ENCODE measurements at places on chromosomes 7 and 10.
A peak's percentile ranks its signal among the peaks of the same experiment; 100 is the strongest.

DNA sequence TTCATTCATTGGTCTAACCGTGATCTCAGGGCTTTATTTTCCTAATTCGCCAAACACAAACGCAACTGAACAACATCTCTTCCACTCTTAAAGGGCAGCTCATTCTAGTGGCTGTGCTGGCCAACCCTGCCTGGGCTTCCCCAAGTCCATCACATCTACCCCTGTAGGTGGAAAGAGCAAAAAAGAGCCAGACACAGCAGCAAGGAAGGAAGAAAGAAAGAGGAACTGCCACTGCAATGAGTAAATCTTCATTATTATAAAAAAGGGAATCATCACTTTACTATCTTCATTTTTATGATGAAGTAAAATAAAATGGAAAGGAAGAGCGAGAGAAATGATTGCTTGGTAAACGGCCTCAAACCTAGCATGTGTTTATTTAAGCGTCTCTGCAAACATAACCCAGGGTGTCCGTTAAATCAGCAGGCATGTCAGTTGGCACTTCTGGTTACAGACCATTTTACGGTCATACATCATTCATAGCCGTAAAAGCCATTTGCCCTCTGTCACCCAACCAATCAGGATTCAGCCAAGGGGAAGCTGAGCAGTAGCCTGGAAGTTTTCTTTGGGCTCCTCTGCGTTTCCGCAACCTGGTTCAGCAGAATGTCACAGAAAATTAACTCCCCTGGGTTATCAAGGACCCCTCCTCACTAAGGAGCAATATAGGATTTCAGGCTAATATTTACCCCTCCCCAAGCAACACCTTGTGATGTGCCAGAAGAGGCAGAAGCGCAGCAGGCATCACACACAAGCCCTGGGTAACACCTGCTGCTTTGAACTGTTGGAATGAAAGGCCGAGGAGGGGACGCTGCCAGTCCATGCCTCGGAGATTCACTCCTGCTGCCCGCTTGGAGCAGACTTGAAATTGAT is 234.0 kb downstream of the SNX10 start:
- DNase-seq: no peak

DNA sequence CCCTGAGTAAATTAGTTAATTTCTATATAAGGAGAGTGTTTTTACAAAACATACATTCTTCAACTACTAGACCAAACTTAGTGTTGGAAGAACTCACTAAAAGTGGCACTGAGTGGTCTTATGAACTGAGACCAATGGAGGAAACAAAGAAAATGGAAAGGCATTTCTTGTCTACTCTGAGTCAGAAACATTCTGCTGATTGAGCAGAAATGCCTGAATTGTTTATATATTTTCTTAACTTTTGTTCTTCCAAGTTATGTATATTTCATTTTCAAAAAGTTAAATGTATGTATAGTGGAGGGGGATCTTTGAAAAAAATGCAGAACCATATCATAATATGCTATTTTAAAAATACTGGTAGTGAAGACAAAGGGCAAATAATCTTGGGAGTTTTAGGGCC is 320.7 kb downstream of the HGF start:
- DNase-seq: no peak

DNA sequence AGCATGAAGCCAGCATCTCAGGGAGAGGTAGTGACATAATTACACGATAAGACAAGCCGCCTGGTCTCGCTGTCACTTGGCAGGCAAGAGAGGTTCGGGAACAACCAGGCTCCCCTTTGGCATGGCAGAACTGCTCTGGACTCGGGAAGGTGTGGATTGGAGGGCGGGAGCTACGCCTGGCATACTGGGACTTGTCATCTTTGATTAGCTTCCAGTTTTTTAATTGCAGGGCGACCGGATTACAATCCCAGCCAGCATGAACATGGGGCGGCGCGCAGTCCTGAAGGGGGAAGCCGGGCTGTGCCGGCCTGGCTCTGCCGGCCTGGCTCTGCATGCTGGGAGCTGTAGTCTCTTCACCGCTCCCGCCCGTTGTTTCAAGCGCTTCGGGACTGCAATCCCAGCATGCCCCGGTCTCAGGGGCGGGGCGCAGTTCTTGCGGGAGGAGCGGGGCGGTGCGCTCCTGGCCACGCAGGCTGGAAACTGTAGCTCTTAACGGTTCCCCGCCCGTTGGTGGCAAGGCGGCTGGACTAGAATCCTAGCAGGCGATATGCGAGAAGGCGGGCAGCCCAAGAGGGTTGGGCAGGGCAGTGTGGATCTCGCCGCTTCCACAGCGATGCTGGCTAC is 45.5 kb upstream of the ZNF716 start:
- DNase-seq: no peak

GRCh38 chr7:22633286-22633953 is 93.6 kb upstream of the IL6 start:
- DNase-seq: no peak

- no peak for DNase-seq
Observed at GRCh38 chr7:12716722-12717121, 29.3 kb downstream of the ARL4A start.

GRCh38 chr7:151102991-151103390 is 16.7 kb downstream of the AGAP3 start:
- no peak for DNase-seq

- no peak for DNase-seq
Observed at GRCh38 chr10:18479502-18479901, 171.9 kb downstream of the NSUN6 start.

DNA sequence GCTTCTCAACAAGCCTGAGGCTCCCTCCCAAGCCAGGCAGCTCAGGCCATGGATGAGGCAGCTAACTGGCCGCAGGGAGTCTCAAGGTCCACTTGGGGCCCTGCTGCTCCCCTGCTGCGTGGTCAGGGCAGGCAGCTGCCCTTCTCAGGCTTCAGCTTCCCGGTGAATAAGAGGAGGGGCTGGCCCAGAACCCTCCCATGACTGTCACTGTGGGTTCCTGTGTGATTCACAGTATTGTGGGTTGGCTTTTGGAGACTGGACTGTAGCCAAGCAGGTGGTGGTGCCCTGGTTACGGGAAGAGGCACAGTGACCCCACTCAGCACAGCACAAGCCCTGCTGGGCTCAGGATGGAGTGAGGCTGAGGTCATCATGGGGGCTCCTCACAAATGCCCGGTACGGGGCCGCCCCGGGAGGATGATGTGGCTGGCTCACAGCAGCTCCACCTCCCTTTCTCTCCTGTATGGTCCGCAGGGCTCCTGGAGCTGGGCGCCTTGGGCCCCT is 189.8 kb downstream of the HECW1 start:
- peak; percentile 18 for DNase-seq

DNA sequence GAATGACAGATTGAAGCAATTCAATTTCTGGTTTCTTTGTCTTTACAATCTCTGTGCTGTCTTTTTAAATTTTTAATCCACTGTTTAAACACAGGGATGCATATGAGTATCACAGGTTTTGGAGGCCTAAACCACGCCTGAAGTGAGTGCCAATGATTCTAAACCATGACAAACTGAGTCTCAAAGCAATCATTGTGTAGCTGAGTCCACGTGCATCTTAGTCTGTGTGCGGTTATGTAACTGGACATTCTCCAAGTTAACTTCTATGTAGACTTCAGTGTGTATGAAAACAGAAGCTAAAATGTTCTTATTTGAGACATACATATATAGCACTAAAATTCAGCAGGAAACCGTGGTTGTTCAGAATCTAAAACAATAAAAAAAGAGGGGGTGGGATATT is 79.3 kb upstream of the ST8SIA6 start:
- no peak for DNase-seq

DNA sequence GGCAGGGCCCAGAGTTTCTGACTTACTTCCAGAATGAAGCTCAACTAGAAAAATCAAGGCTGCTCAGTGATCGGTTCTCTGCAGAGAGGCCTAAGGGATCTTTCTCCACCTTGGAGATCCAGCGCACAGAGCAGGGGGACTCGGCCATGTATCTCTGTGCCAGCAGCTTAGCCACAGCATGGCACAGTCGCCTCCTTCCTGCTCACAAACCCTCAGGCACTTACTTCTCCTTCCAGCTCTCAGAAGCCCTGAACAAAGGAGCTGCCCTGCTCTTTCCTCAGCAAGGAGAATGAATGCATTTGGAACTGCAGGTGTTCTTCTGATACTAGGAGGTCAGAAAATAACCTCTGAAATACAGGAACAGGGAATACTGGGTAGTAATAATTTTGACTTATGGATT is 219.7 kb upstream of the PRSS1 start:
- DNase-seq: no peak

GRCh38 chr10:61592581-61592980 is 70.1 kb upstream of the CABCOCO1 start:
- DNase-seq: no peak

DNA sequence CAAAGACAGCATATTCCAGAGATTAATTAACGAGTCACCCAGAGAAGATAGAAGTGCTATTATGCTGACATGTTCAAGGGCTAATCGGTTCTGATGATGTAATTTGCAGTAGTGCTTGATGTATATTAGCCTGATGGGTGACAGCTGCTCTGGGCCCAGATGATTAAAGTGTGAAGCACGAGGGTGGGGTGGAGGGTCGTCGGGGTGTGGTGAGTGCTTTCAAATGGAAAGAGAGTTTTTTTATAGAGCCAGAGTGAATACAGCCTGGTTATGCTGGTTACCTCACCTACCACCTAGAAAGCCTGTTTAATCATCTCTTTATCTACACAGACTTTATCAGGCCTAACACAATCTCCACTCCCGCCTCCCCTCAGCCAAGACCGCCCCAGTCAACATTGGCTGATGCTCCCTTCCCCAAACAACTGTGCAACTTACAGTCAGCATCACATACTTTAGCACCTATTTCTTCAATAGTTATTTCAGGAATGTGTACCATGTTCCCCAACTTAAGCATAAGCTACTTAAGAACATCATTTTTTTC is 11.5 kb upstream of the STN1 start:
- DNase-seq: no peak

DNA sequence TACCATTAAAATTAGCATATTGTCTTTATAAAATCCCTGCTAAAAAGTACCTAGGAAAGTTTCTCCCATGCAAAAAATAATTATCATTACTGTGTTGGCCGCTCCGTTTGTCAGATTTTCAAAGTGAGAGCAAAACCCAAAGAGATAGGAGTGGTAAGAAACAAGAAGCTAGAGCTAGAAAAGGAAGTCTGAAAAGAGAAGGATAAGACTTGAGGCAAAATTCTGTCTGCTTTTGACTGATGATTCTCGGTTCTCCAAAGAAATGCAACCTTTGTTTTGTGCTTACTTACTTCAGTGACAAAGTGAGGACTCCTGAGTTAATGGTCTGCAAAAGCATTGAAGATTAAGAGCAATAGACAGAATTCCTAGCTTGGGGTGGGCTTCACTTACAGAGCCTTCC is 33.3 kb upstream of the CAPZA2 start:
- DNase-seq: no peak

- no peak for DNase-seq
Observed at GRCh38 chr7:150412016-150412415, 32.9 kb downstream of the ZNF775 start.

DNA sequence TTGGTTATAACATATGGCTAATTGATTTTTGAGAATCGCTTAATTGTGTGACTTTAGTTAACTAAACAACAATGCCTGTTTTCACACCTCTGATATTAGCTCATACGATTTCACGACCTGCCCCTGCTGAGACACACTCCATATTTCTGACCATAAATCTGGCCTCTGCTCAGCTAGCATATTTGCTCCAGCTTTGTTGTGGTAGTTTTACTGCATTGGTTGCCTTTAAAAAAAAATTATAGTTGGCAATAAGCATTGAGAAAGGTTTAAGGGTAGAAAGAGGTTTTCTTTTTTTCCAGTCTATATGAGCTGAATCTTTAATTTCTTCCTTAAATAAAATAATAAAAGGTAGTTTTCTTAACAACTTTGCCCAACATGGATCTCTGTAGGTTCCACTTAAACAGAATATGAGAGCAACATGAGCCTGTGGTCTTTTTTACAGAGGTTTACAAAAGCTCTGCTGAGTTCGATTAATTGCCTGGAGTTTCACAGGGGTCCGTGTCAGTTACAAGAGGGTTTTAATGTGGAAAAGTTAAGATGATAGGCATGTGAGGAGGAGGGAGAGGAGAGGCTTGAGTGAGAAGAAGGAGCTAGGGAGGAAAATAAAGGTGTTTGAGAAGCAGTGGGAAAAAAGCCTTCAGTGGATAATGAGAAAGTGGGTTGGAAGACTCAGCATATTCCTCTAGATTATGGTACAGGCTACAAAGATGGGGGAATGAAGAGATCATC is 318.2 kb downstream of the CXCL12 start:
- DNase-seq: no peak

DNA sequence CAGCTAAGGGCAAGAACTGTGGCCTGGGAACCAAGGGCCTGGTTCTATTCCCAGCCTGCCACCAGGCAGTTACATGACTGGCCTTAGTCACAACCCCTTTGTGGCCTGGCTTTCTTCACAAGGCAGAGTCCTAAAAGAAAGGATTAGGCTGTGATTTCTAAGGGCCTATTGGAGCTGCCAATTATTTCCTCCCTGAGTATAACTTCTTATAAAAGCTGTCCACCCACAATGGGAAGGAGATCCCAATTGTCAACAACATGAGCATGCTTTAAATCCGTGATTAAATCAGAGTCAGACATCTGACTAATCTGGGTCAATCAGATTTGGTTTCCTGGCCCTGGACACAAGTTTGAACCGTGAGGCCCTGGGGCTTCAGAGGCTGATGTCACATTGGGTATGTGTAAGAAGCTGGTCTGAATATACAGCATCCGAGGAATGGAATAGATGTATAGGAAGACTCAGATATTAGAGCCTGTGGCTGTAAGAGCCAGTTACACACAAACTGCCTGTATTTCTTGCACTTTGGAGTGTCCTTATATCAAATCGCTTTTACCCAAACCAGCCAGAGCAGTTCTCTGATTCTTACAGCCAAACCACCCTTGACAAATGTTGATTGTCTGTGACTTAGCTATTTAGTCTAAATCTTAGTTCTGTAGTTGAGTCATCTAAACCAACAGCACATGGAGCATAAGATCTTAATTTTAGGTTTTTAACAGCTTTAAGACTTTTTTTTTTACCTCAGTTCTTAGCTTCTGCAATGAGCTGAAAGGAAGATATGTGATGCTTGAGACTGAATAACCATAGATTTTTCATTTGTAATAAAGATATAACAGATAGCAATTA is 61.3 kb downstream of the ABCB4 start:
- no peak for DNase-seq

DNA sequence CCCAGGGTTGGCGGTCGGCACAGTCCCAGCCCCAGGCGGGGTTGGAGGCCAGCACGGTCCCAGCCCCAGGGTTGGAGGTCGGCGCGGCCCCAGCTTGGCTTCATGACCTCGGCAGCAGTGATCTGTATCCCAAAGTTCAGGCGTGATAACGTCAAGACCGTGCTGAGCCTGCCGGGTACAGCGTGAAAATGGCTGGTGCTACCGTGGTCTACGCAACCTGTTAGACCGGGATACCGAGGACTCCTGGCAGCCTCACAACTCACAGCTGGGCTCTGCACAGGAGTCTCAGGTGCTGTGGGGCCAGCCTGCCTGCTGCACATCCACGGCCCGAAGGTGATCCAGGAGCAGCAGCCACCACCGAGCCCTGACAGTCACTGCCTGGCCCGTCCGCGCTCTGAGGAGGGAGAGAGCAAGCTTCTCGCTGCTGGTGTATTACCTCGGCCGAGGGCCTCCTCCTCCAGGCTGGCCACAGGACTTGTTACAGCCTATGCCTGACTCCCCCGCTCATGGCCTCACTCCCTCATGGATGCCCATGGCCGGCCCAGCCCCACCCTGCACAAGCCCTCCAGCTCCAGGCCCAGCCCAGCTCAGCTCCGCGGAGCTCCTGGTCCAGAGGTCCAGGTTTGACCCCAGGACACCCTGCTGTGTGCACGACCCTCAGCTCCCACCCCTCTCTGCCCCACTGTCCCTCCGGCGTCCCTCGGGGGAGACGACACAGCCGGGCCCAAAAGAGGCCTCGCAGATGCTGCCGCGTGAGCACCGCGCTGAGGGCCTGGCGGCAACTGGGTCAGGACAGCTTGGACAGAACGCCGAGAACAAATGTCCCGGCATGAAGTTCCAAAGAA is 156.0 kb downstream of the ELFN1 start:
- DNase-seq: no peak

GRCh38 chr7:135798095-135798494 is 49.5 kb upstream of the FAM180A start:
- DNase-seq: no peak

Measured in activated CD4-positive, alpha-beta T cell treated with anti-CD3 and anti-CD28 coated beads, Interleukin-2, amount 50 U/mL, for 48 hours (primary cell).